ENCODE measurements at places on chromosomes 5 and 9.

DNA sequence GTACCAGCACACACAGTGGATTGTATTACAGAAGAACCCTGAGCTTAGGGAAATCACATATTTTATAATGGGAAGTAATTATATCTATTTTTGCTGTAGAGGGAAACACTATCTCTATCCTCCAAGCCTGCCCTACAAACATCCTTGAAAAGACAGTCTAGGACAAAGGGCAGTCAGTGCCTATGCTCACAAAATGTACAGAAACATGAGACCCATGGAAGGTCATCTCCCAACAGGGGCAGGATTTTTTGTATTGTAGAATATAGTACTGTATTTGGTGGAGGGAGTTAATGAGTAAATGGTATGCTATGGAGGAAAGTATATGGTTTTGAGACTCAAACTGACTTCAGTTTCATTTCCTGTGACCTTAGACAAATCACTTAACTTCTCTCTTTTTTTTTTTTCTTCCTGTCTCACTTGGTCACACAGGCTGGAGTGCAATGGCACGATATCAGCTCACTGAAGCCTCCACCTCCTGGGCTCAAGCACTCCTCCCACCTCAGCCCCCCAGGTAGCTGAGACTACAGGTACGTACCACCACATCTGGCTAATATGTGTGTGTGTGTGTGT is 5.8 kb upstream of the RAB14 start:
- DNase-seq: no peak

GRCh38 chr9:76552751-76553455 is 93.9 kb downstream of the GCNT1 start:
- no peak for DNase-seq

GRCh38 chr5:58312299-58312698 is 147.6 kb downstream of the PLK2 start:
- DNase-seq: no peak

DNA sequence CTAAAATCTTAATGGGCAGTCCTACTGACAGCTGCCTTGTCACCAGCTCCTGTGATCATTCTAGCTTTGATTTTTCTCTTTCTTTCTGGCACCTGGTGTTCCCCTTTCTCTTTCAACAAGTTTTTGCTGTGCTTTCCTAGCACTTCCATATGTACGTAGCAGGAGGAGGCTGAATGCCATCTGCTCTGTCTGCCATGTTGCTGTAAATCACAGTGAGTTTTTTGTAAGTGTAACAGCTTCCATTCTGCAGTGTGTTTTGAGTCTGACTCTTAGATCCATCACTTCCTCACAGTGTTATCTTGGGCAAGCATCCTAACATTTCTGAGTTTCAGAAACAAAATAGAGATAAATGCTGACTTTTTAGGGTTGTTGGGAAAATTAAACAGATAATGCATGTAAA is 247.9 kb downstream of the DOCK8 start:
- no peak for DNase-seq

DNA sequence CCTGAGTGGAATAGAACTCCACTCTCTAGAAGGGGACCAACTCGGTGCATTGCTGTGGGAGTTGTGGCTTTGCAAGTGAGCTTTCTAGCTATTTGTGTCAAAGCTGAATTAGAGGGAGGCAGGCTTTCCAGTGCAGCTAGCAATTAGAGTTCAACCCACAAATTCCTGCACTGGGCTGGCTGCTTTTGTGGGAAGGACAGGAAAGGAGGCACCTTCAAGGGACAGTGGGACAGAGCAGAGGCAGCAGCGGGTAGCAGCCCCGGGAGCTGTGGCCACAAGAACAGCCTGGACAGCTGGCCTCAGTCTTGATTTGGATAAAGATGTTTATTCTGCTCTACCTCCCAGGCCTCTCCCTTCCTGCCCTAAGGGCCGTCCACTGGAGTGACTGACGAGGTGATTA is 83.7 kb upstream of the SLIT3 start:
- DNase-seq: no peak

DNA sequence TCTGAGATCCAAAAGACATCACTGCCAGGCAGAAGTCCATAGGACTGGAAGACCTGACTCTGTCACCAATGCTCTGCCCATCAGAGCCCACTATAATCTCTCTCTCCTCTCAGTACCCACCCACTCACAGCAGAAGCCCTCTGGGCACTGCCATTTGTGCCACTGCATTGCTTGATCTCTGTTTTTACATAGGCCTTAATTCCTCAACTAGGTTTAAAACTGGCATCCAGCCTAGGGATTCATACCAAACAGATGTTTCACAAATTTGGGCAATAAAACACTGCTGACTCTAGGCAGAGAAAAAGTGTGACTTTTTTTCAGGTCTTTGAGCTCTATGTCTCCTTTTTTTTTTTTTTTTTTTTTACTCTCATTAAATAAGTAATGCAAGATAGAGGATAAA is 91.1 kb upstream of the RANBP3L start:
- DNase-seq: no peak

GRCh38 chr5:133853646-133854365 is 114.6 kb downstream of the C5orf15 start:
- no peak for DNase-seq

DNA sequence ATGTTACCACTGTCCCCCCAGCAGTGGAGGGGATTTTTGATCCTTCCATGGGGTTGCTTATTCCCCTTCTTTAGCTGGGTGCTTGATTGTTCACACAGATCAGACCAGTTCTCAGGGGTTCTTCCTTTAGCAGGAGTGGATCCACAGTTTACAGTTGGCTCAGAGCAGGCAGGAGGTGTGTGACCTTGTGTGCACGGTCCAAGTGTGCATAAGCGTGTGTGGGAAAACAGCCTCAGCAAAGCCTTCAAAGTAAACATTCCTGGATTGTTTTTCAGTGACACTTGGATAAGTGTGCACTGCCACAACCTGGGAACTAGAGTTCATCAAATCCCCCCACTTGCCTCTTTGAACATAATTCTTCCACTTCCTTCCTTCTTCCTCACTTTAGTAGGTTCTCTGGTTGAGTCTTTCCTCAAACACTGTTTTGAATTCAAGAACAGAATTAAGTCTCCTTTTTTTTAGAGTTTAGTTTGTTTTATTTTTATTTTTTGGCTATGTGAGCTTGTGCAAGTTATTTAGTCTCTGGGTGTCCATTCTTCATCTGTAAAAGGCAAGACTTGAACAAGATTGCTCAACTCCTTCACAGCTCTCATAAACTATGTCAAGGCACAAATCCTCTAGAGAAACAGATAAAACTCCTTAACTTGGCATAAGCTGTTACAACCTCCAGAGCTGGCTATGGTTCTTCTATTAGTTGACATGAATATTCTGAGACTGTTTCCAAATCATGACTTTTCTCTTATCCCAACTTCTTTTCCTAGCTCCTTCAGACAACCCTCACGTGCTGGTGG is 78.0 kb downstream of the OSMR start:
- no peak for DNase-seq

GRCh38 chr9:133478851-133479711 is at the start of gene SLC2A6:
Gene SLC2A6, minus strand, starts transcription at chr9:133479099. Its CDS starts 40 bp downstream, at chr9:133479059.
- peak; percentile 39 for DNase-seq

DNA sequence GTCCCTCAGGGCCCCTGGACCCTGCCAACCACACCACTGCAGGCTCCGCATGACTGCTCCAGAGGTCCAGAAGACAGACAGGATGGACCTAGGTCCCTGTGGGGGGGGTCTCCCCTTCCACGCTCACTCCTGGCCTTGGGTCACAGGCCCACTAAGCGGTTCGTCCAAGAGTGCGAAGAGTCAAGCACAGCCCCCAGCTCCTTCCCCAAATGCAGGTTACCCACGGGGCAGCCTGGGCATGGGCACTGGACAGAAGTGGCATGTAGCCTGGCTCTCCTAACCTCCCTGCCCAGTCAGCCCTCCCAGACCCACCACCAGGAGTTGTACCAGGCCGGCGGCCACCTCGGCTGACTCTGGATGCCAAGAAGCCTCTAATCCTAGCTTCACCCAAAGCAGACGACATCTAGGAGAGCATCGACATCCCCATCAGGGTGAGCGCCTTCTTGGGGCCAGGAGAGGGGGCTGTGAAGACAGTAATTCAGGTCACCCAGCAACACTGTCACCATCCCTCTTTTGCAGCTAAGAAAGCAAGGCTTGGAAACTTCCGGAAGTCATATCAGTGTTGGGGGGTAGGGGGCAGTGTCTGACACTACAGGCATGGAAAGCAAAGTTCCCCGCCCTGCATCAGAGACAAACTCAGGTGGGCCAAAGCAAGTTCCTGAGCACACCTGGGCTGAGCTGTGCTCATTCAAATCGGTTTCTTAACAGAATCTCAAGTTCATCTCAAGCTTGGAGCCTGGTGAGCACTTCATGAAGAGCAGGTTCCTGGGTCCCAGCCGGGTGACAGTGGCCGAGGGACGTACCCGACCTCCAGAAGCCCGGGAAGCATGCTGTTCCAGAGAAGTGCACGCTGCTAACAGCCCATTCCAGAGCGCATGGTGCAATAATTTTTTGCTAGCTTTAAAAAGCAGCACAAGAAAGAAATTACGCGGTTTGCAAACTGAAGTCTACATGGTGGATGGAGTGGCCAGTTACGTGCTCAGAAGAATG is 68.7 kb downstream of the SEMA4D start:
- no peak for DNase-seq

- DNase-seq: no peak
Measured at GRCh38 chr5:79529110-79529509, 15.2 kb upstream of the HOMER1 start.

GRCh38 chr9:92353051-92353450 is 27.3 kb downstream of the CENPP start:
- no peak for DNase-seq

GRCh38 chr5:113058269-113058668 is 81.7 kb downstream of the DCP2 start:
- DNase-seq: no peak

DNA sequence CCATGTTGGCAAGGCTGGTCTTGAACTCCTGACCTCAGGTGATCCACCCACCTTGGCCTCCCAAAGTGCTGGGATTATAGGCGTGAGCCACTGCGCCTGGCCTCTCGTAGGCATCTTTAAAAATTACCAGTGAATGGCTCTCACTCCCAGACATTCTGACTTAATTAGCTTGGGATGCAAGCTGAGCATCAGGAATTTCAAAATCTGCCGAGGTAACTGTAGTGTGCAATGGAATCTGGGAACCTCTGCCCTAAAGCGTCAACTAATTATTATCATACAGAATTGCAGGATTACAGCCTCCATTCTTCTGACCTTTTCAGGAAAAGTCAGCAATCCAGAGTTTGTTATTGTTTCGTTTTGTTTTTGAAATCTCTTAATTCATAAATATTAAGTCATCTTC is 213.4 kb upstream of the DMAC1 start:
- DNase-seq: no peak

- DNase-seq: no peak
Measured at GRCh38 chr9:27428551-27428950, 95.5 kb upstream of the IFNK start.

- no peak for DNase-seq
Measured at GRCh38 chr9:75128535-75128934, 40.2 kb downstream of the OSTF1 start.

- DNase-seq: no peak
Measured at GRCh38 chr9:95980262-95981125, 105.0 kb downstream of the ERCC6L2 start.

- no peak for DNase-seq
Measured at GRCh38 chr5:160260881-160261815, 31.8 kb downstream of the FABP6 start.

DNA sequence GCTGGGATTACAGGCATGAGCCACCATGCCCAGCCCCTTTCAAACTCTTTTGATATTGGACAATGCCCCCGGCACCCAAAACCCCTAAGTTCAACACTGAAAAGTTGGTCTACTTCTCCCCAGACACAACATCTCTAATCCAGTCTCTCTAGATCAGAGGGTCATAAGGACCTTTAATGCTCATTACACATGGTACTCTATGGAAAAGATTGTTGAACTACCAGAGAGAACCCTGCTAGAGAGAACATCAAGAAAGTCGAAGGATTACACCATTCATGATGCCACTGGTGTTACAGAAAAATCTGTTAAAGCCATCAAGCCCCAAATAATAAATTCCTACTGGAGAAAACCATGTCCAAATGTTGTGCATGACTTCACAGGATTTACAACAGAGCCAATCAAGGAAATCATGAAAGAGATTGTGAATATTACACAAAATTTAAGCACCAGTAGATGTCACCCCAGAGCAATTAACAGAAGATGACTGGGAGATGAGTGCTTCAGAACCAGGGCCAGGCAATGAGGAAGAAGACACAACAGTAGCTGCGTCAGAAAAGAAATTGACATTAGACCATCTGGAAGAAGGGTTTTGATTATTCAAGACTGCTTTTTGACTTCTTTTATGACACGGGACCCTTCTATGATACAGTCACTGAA is 28.3 kb upstream of the NIPAL4 start:
- peak; percentile 54 for DNase-seq

DNA sequence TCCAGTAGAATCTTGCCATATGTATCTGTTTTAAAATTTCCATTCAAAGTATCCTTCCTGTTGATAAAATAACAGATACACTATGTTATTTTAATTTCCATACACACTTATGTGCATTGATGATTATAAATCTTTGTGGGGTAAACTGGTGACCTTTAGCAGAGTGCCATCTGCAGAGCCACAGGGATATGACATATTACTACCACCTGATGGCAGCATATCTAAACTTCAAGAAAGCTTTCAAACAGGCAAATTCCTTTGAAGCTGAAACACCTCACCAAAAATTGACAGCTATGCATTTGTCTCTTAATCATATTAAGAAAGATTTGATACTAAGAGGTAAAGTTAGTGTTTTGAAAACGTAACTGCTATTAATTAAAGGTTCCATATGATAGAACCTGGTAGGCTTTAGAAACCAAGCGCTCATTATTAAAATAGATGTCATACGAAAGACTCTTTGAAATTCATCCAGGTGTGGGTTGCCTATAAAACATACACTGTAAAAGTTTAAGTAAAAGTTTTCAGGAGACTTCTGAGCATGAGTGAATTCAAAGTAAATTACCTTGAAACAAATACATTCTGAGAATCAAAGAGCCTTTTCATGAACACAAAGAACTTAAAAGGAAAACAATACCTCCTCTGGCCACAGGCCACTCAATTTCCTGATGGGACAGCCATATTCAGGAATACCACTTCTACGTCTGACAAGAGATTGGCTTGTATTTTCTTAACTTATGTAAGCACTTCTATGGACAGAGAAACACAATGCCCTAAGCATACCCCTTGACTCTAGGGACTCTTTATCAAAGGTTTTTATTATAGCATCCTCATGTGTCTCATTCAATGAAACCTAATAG is 93.3 kb downstream of the KIAA0825 start:
- DNase-seq: peak; percentile 1

DNA sequence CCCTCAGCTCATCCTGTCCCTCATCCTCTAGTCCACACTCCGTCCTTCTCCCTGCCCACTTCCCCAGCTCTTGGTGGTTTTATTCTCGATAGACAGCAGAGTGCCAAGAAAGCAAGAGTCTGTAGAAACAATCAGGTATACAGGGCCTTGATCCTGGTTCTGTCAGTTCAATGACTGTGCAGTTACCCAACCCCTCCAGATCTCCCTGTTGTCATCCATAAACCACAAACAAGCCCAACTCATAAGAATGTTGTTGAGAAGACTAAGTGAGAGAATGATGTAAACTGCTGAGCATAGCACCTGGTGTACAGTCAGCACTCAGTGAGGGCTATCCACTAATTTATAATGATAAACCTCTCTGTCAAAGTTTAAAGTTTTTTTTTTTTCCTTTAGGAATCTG is 31.3 kb downstream of the ISL1 start:
- no peak for DNase-seq
